ENCODE measurements at places on chromosomes 1 and 21.

GRCh38 chr21:29091033-29091432 is 17.6 kb upstream of the CCT8 start:
- DNase-seq = no peak

GRCh38 chr1:6783936-6784559 is 1.2 kb upstream of the CAMTA1 start:
- no peak for DNase-seq

GRCh38 chr21:32306021-32306780 is 7.5 kb downstream of the MRAP start:
- no peak for DNase-seq

DNA sequence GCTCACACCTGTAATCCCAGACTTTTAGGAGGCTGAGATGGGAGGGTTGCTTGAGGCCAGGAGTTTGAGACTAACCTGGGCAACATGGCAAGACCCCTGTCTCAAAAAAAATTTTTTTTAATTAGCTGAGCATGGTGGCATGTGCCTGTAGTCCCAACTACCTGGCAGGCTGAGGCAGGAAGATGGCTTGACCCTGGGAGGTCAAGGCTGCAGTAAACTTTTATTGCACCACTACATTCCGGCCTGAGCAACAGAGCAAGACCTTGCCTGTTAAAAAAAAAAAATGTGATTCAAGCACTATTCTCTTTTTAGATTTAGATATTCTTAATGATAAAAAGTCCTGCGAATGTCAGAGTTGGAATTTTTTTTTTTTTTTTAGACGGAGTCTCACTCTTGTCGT is 102.5 kb upstream of the L1TD1 start:
- DNase-seq = no peak

DNA sequence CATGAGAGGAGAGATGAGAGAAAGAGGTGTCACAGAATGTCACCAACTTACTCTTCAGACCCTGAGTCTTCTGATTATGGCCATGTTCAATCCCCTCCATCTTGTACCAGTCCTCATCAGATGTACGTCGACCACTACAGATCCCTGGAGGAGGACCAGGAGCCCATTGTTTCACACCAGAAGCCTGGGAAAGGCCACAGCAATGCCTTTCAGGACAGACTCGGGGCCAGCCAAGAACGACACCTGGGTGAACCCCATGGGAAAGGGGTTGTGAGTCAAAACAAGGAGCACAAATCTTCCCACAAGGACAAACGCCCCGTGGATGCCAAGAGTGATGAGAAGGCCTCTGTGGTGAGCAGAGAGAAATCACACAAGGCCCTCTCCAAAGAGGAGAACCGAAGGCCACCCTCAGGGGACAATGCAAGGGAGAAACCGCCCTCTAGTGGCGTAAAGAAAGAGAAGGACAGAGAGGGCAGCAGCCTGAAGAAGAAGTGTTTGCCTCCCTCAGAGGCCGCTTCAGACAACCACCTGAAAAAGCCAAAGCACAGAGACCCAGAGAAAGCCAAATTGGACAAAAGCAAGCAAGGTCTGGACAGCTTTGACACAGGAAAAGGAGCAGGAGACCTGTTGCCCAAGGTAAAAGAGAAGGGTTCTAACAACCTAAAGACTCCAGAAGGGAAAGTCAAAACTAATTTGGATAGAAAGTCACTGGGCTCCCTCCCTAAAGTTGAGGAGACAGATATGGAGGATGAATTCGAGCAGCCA is 8.0 kb downstream of the ELOA start:
- DNase-seq = no peak

DNA sequence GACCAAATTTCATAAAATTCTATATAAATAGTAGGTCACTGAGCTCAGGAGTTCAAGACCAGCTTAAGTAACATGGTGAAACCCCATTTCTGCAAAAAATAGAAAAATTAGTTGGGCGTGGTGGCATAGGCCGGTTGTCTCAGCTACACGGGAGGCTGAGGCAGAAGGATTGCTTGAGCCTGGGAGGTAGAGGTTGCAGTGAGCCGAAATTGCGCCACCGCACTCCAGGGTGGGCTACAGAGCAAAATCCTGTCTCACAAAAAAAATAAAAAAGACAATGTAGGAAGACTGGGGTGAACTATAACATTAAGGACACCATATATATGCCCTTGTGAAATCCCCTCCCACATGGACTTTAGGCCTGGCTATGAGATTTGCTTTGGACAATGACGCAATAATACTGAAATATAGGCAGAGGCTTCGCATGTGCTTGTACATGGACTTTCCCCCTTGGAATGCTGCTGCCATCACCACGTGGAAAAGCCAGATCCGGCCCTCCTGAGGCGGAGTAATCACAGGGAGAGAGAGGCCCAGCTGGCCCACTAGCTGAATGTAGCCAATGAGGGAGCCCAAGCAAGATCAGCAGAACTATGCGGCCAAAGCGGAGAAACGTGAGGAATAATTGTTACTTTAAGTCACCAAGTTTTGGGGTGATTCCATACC is 13.1 kb upstream of the USP1 start:
- DNase-seq = no peak

DNA sequence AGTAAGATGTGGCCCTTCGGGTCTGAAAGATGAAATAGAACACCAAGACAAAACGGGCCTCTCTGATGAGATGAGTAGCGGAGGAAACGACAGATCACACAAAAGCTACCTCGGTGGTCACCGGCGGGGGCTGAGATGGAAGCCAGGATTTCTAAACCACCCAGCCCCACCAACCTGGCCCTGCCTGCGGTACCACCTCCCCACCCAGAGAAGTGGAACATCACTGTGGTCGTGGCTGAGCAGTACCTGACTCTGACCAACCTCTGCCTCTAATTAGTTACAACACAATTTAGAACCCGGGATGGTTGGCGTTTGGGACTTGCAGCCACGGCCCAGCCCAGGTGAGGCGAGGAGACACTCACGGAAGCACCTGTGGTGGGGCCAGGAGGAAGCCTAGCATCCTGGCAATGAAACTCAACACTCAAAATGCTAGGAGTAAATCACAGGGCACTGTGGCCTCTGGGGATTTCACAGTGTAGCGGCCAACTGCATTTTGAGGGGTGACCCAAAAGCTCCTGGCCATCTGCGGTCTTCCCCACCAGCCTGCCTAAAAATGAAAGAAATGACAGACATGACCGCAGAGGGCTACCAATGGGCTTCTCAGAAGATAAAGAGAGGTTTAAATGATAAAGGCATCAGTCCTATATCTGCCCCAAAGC is 73.4 kb downstream of the ITPKB start:
- no peak for DNase-seq

DNA sequence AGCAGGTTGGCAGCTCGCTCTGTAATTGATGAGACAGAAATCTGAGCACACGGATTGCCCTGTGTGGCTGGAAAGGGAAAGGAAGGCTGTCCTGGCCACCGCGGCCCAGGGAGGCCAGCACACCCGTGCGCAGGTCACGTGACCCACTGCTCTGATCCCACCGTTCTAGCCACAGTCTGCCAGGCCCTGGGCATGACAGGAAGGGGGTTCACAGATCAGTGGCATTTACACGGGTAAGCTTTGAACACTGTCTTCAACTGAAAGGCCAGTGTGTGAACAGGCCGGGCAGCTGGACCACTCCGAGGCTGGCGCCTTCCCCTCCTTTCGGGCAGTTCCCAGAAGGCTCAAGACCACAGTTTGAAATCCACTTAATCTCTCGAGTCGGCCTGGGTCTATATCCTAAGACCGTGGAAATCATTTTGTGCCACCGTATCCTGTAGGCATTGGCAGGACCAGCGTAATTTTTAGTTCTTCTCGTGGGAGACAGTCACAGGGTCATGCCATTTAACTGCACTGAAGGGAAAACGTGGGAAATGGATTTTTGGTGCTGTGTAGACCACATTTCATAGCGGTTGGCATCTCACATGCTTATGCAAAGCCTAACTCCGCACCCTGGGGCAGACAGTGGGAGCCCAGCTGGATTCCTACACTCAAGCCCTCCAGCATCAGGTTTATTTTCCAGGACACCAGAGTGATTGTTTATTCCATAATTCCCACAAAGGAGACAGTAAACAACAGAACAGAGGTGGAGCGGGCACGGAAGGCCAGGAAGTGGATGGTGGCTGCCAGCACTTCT is 3.1 kb upstream of the ADARB1 start:
- no peak for DNase-seq

GRCh38 chr1:220685879-220686278 is 4.3 kb upstream of the C1orf115 start:
- no peak for DNase-seq

- DNase-seq = no peak
Measured at GRCh38 chr1:160768295-160768657, 27.7 kb upstream of the LY9 start.

DNA sequence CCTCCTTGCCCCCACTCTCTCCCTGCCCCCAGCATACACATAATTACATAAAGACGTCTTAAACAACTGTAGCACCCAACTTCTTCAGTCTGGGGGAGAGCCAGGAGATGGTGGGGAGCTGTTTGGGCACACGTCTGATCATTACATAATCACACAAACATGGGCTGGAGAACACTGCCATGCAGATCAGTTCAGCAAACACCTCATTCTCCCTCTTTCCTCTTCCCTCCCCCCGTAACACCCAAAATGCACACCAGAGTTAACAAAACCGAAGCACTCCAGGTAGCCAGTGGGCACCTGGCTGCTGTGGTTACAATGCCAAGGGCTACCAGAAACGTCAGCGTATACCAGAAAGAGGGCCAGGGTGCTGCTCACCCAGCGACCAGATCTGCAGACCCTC is 1.6 kb downstream of the HIVEP3 start:
- DNase-seq = no peak

DNA sequence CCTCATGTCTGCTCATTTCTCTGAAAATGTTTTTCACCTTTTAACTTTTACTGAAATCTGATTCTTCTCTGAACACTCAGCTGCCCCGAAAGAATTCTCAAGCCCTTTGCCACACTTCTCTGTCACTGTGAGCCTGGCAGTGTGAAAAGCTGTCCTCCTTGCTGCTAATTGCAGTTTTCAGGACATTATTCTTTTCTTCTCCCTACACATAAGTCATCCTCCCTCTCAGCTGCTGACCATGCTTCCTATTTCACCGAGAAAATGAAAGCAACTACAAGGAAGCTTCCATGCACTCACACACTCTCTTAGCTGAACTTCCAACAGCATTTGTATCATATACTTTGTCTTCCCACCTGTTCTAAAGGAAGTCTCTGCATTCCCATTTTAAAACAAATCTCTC is 15.8 kb downstream of the OLFM3 start:
- no peak for DNase-seq

DNA sequence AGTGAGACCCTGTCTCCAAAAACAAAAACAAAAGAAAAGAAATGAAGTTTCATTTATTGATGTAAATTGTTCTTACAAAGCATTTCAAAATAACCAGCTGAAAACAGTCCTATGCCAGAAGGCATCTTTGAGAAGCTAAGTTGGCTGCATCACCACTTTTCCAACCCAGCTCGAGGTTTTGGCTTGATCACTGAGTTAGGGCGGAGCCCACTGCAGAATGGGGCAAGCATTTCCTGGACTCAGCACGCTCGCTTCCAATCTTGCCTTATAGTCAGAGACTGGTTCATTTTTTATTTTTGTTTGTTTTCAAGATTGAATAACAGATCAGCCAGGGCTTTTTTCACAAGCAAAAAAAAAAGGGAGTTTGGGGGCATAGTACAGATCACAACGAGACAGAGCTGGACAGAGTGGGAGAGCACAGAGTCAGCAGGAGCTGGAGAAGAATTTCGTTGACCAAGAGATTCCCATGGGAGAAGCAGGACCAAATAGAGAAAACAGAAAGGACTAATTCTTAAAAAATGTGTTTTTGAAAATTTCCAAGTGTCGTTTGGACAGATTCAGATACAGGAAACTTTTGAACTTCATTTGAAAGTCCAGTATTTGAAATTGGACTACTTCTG is 23.5 kb upstream of the COL6A1 start:
- no peak for DNase-seq

GRCh38 chr1:15001317-15001915 is 152.1 kb upstream of the TMEM51 start:
- DNase-seq = no peak

DNA sequence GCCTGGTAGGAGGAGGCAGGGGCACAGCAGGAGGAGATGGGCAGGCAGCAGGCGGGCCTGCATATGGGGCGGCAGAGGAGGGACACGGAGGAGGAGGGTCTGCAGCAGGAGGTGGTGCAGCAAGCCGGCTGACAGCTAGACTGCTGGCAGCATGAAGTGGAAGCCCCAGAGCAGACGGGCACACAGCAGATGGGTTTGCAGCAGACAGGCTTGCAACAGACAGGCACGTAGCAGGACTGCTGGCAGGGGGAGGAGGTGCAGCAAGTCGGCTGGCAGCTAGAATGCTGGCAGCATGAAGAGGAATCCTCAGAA is 615 bp downstream of the KRTAP10-5 start:
- DNase-seq = no peak

GRCh38 chr1:226825037-226825745 is 45.2 kb upstream of the PSEN2 start:
- no peak for DNase-seq

- DNase-seq = no peak
Measured at GRCh38 chr1:187872550-187872949, 1043.8 kb downstream of the PLA2G4A start.

- DNase-seq = no peak
Measured at GRCh38 chr1:110850627-110851026, 22.3 kb upstream of the CD53 start.

- DNase-seq = no peak
Measured at GRCh38 chr1:210367566-210367965, 38.9 kb downstream of the HHAT start.

DNA sequence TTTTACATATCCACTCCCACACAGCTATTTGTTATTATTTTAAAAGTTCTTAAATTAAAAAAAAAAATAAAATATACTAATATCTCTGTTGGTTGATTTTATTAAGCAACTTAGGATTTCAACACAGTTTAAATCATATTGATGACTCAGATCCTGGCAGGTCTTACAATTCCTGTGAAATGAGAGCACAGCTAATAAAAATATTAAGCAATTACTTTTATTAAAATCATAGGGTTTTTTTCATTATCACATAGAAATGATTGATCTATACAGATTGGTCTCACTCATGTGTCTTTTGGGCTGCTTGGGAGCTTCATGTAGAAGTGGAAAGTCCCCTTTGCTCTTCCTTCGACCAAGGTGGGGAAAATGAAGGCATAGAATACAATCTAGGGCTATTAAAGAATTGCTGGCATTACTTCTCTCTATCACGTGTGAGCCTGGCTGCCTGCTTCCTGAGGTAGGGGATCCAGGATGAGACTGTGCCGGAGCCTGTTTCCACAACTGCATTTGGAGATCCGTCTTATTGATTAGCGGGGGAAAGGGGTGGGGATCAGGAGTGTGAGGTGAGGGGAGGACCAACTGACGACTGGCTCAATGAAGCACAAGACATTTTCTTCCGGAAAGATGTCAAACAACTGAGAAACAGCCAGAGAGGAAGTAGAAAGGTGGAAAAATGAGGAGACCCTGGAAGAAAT is 858.0 kb downstream of the USP25 start:
- DNase-seq = no peak

DNA sequence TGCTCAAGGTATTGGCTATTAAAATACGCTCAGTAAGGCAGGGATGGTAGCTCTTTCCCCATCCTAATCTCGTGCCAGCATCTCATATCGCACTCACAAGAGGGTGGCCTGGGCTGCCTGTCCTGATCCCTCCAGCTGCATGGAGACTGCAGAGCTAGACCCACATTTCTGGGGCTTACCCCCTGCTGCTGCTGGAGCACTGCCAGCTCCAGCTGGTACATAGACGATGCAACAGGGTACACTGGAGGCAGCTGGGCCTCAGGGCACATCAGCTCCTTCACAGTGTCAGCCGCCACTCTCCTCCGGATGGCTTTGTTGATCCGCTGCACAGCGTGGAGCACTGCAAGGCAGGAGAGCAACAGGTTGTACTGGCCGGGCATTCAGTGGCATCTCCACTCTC is 16.0 kb downstream of the IQGAP3 start:
- DNase-seq = peak; percentile 18

GRCh38 chr21:37383784-37384311 is 17.3 kb downstream of the DYRK1A start:
- no peak for DNase-seq

GRCh38 chr1:246397046-246397445 is 110.0 kb downstream of the SMYD3 start:
- DNase-seq = no peak

Data from NCI-H524 treated with DMSO at 0.1 percent for 48 hours (cell line).